MM.1S (cell line): ENCODE measurements at places on chromosomes 13 and 19.

DNA sequence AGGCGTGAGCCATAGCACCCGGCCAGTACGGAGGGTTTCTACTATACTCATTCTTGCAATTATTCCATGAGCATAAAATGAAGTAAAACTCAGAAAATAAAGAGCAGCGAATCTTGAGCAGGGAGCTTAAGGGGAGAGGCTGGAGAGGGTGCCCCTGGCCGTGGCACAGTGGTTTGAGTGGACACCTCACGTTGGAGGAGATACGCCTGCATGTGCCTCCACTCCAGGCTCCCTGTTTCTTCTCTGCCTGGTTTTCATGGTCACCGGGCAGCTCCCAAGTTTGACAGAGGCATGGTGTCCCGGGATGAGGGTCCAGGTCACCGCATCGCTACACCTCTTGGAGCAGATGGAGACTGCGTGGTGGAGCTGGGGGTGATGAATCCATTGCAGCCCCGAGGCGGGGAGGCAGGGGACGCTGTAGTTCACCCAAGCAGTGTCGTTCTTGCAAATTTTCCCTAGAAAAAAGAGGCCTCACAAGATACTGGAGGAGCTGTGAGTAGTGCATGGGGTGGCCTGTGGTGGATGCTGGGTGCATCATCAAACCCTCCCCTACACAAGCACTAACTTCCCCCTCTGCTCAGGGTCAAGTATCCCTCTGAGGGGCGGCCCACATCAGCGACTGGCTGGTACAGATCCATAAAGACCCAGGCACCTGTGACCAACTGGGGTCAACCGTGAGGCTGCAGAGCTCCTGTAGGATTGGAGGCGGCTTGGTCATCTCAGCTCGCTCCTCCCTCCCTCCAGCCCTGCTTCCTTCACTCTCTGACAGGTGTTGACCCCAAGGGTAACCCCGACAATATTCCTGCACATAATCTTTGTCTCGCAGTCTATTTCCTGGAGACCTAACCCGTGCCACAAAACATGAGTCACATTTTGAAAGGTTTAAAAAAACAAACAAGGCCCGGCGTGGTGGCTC is 3.6 kb upstream of the MIER2 start:
- no peak for DNase-seq

GRCh38 chr13:91085127-91085526 is 262.4 kb upstream of the MIR17HG start:
- no peak for DNase-seq

DNA sequence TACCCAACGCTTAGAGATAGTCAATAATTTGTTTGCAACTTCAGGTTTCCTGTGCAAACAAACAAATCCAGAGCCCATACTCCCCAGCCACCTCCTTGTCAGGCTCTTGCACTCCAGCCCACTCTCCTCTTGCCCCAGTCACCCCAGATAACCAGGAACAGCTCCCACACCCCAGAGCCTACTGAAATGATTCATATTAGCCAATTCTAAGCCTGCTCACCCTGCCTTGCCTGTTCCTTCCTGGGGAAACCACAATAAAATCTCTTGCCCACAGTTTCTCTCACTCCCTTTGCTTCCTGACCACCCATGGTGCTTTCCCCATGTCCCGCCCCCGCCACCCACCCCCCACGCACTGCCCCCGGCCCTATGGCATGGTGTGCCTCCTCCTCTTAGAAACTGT is 3.8 kb upstream of the ACTL9 start:
- DNase-seq = no peak

DNA sequence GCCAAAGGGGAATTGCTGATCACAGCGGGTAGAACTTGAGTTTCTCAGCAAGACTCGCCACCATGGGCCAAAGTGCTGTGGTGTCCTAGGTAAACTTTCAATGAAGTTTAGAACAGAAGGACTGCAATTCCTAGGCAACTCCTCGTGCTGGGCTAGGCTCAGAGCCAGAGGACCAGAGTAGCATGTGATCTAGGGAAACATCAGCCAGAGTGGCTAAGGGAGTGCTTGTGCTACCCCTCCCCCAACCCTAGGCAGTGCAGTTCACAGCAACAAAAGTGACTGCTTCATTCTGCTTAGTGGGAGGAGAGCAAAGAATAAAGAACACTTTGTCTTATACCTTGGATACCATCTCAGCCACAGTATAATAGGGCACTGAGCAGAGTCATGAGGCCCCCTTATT is 1658.6 kb upstream of the MIR17HG start:
- DNase-seq = no peak

DNA sequence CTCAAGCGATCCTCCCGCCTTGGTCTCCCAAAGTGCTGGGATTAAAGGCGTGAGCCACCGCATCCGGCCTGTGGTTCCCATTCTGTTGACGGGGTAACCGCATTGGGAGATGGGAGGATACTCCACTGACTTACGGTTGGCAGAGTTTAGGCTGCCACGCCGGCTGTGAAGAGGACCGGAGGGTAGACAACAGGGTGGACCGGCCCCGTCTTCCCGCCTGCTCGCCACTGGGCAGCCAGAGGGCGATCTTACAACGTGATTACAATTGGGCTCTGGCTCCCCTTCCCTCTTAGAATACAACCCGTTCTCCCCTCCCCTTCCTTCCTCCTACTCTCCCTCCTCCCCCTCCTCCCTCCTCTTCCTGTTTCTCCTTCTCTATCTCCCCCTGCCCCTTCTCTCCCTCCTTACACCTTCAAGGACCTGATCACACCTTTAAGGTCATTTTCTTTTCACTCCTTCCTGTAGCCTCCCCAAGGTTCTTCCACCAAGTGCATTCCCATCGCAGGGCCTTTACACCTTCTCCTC is 957 bp upstream of the CCDC194 start:
- no peak for DNase-seq

DNA sequence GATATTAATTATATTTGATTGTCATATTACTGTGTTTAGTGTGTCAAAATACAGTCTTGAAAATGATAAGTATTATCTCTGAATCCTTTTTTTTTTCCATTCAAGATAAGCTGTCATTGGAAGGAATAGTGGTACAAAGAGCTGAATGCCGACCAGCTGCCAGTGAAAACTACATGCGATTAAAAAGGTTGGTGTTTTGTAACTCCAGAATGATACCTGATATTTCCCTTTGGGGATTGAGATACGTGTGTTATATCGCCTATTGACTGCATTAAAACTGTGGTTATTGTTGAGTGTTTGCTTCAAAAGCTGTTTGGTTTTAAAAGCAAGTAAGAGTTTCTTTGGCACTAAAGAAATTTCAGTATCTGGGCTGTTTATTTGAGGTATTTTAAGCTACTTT is 6.5 kb upstream of the KCTD4 start:
- DNase-seq = no peak

- no peak for DNase-seq
These were observed at the start of gene C2CD4C for GRCh38 chr19:408902-409515. Gene C2CD4C, minus strand, starts transcription at chr19:409147. Its CDS starts 786 bp downstream, at chr19:408361.

DNA sequence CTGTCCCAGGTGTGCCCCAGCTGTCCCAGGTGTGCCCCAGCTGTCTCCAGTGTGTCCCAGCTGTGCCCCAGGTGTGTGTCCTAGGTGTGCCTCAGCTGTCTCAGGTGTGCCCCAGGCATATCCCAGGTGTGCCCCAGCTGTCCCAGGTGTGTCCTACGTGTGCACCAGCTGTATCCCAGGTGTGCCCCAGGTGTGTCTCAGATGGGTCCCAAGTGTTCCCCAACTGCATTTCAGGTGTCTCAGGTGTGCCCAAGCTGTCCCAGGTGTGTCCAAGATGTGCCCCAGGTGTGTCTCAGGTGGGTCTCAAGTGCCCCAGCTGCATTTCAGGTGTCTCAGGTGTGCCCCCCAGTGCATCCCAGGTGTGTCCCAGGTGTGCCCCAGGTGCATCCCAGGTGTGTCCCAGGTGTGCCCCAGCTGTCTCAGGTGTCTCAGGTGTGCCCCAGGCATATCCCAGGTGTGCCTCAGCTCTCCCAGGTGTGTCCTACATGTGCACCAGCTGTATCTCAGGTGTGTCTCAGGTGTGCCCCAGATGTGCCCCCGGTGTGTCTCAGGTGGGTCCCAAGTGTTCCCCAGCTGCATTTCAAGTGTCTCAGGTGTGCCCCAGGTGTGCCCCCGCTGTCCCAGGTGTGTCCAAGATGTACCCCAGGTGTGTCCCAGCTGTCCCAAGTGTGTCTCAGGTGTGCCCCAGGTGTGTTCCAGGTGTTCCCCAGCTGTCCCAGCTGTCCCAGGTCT is 1.3 kb upstream of the GRK1 start:
- DNase-seq = no peak

DNA sequence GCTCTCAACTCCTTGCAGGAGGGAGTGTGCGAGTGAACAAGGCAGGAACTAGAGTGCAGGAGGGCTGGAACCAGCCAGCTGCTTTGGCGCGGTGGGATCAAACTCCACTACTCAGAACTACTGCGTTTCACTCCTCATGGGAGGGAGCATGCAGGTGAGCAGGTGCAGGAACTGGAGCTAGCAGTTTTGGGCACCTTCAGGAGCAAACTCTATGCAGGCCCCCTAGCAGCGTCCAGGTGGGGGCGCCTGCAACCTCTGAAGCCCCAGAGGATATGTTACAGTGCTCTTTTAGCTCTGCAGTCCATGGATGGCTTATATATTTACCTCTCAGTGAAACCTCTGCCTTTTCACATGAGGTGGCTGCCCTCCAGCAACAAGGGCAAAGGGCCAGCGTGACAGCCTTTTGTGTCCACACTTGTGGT is 1303.4 kb downstream of the PCDH9 start:
- DNase-seq = no peak

DNA sequence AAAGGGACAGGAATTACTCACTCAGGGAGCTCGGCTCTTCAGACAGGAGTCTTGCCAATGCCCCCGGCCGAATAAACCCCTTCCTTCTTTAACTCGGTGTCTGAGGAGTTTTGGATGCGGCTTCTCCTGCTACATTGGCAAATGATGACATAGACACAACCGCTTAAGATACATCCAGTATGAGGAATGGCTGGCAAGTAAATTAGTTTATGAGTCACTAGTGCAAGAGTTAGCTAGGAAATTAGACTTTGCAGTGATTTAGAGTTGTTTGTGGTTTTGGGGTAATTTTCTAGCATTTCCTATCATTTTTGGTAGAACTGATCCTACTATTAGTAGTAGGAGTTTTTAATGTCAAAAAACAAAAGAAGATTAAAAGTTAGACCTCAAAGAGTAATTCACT is 166.2 kb downstream of the SLITRK1 start:
- DNase-seq = no peak

DNA sequence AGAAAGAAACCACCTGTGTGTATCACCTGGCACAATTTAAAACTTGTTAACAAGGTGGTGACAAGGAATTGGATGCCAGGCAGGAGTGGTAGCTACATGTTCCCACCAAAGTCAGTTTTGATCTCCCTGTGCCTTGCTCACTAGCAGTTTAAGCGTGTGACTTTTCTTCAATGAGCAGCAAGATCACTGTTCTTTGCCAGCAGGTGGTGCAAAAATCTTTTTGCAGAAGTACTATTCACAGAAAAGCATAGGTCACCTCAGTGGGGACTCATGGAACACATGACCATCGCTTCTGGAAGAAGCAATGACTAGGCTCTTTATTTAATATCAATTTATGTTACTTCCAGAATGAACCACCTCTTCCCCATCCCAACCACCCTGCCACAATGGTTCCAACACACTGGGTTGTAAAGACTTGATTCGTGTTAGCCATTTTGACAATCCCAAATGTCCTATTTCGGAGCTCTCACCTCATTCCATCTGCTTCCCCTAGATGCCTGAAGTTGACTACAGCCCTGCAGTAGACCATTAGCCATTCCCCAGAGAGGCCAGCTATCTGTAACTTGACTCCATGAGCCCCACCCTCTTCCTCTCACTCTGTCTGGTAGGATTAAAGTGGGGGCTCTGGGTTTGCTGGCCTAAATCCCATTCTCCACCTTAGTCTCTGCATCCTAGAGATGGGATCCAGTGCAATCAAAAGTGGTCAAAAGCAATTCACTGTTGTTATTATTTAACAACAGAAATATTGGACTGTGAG is 59.1 kb upstream of the TNFRSF19 start:
- no peak for DNase-seq

DNA sequence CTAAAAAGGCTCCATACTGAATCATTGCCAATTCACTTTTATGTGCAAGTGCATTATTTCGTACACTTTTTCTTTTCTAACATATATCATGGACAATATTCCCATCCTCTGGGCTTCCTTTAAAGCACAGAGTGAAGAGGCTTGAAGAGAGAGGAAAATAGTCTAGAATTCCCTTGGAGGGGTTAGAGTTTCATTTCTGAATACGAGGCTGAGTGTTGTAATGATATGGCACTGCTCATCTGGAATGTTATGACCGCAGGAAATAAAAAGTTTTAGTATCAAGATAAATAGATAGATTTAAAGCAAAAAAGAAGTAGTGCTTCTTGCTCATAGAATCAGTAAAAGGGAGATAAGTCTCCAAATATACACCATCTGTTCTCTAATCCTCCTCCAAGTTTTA is 412.3 kb upstream of the SLITRK1 start:
- no peak for DNase-seq
